ENCODE measurements at places on chromosomes 1 and 21.

DNA sequence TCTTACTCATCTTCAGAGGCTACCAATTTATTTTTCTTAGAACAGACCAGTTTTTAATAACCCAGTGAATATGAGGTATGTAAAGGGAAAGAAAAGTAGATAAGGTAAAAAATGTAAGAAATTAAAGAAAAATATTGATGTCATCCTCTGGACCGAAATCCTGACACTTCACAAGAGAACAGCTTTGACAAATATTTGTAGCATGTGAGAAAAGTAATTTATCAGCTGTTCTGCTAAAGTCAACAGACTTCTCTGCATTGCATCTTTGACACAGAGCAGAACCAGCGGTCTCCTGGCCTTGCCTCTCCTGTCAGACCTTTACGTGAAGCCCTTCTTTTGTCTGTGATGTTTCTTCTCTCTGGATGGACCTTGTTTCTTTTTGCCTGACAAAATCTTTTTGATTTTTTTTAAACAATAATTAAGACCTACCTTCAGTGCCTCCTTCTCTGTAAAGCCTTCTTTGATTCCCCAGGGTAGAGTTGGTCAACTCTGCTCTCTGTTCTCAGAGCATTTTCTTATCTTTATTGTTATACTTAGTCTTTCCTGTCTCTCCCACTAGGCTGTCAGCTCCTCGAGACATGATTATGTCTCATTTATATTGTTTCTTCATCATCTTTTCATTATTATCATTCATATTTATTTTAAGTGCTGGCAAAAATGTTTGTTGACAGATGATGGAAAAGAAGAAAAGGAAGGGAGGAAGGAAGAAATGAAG, 35.4 kb downstream of the RGS4 start:
- no peak for DNase-seq

- no peak for DNase-seq
These were observed 25.5 kb upstream of the DDAH1 start for GRCh38 chr1:85490270-85490985.

GRCh38 chr1:204256531-204256930, 42.7 kb upstream of the GOLT1A start:
- DNase-seq: no peak

- no peak for DNase-seq
These were observed 242.8 kb downstream of the DISC1 start for GRCh38 chr1:231869364-231869763.

GRCh38 chr21:38820471-38821239, 14.9 kb downstream of the ETS2 start:
- no peak for DNase-seq

DNA sequence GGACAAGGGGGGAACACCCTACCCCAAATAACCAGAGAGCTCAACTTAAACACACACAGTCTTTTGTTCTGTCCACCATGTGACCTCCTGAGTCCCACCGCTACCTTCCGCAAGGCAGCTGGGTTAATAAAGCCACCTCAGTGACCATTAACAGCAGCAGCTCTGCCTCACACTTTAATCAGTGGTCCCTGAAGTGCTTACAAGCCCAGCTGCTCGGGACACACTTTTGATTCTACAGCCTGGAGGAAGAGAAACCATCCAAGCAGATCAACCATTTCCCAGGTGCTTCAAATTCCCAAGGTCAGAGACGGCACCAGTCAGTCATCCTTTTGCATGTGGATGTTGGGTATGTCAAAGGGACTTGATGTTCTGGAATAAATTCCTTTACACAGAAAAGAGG, 70.1 kb downstream of the KCNJ15 start:
- no peak for DNase-seq

DNA sequence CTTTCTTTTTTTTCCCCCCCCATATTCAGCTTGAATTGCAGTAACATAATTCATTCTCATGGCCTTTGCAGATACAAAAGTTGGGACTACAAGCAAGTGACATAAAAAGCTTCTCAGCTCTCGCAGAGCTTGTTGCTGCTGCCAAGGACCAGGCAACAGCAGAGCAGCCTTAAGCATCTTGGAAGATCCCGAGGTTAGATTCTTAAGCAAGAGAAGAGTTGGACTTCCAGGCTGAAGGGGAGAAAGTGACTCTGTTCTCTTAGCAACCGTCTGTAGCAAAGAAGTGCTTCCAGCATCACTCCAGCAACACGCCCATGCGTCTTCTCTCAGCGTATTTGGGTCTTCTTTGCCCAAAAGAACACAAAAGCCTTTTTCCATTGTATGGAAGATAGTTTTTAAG, 20.7 kb downstream of the AGT start:
- no peak for DNase-seq

GRCh38 chr1:240188139-240188538, 96.5 kb downstream of the FMN2 start:
- no peak for DNase-seq

DNA sequence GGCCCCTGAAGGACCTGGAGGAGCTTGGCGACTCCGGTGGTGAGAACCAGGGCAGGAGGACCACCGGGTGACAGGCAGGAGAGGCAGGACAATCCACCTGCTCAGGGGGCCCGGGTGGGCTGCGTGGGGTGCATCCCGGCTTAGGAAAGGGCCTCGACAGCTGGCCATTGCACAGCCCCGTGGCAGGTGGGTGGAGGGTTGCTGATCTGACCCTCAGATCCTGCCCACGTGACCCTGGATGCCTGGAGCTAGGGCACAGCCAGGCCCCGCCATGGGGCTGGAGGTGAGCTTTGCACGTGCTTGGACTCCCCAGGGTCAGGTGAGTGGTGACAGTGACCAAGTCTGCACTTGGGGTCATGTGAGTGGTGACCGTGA, 35.5 kb upstream of the SLC19A1 start:
- DNase-seq: no peak

DNA sequence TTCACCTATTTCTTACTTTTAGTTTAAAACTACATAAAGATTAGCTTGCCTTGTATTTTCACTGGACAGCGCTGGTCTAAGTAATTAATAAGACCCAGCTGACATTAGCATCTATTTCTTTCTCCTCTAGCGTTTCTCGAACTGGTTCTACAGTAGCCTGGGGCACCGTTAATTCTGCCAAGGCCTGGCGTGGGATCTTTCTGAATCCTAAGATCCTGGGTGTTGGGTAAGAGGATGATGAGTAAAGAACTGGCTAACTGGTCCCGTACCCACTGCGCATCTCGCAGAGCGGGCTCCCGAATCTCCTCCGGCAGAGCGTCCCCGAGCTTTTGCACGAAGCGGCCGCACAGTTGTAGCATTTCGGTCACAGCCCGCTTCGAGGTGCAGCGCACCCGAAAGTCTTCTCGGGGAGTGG, 309 bp downstream of the NSL1 start:
- no peak for DNase-seq

GRCh38 chr1:156064615-156065014, 3.7 kb downstream of the RAB25 start:
- DNase-seq: no peak

DNA sequence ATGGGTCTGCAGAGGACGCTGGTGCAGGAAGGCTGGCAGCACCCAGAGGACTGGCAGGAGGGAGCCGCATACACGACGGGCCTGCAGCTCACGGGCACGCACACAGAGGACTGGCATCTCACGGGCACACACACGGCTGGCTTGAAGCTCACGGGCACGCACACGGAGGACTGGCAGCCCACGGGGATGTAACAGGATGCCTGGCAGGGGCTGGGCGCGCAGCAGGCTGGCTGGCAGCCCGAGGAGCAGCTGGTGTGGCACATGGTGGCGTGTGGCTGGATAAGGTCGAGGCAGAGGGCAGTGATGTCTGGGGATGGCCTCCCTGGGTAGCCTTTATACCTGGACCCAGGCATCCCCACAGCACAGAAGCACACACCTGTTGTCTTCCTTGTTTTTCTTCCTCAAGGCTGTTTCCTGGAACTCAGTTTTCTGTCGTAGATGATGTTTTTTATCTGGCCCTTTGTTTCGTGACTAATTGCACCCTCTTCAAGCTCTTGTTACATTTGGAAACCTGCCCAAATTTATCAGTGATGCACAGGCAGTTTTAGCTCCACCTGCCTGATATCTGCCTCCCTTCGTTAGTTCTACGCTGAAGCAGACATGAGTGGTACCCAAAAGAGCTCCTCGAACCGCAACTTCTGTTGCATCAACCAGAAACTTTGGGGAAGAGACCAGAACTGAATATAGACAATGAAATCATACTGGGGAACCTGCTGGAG, at the start of gene KRTAP12-1:
Gene KRTAP12-1 (minus strand): TSS at position 303 of the 719 bp plus-strand sequence. CDS start 40 bp downstream, at position 263.
- DNase-seq: no peak

DNA sequence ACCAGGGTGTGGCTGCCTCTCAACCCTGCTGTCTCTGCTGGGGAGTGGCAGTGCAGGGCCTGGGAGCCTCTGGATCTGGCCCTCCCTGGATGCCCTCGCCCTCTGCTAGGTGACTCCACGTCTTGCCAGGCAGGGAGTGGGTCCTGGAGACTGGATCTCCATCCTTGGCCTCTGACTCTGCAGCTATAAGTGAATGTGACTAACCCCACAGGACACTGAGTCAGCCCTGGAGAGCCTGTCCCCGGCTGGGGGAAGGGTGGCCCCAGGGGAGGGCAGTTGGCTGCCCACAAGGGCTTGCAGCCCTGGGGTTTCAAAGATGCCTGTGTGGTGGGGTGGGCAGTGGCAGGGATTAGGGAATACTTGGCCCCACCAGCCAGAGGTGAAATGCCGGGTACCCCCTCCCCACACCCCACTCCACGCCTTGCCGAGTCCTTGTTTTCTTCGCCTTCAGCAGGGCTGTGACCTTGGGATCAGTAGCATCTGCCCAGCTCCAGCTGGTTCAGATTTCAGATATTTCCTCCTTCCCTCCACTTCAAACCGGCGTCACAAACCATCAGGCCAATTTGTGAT, 1.9 kb upstream of the MYBPH start:
- no peak for DNase-seq

DNA sequence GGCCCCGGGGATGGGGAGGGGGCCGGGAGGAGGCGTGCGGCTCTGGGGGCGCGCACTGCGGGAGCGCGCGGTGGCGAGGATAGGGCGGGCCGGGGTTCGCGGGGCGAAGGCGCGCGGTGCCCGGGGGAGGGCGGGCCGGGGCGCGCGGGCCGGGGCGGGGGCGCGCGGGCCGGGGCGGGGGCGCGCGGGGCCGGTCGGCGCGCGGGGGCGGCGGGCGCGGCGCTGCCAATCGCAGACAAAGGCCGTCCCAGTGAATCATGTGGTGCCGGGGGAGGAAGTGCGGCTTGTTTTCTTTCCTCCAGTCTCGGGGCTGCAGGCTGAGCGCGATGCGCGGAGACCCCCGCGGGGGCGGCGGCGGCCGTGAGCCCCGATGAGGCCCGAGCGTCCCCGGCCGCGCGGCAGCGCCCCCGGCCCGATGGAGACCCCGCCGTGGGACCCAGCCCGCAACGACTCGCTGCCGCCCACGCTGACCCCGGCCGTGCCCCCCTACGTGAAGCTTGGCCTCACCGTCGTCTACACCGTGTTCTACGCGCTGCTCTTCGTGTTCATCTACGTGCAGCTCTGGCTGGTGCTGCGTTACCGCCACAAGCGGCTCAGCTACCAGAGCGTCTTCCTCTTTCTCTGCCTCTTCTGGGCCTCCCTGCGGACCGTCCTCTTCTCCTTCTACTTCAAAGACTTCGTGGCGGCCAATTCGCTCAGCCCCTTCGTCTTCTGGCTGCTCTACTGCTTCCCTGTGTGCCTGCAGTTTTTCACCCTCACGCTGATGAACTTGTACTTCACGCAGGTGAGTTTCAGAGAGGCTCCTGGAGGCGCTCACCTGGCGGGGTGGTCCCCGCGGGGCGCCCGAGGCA, at the start of gene GPR137B:
Gene GPR137B (plus strand): TSS at position 287 of the 851 bp plus-strand sequence. CDS start 84 bp downstream, at position 371.
- DNase-seq: peak; percentile 27

All from activated CD4-positive, alpha-beta T cell treated with anti-CD3 and anti-CD28 coated beads, Interleukin-2, Interleukin-4, amounts not matched to agents 100 ng/mL and 50 ng/mL, durations not matched to agents 16 hours and 8 hours (primary cell).